ENCODE measurements at places on chromosomes 5 and 9. TPM values are rescaled to one million over a fixed set of nuclear protein-coding genes. Genes with fewer than 3 reads are reported as not detected.

Gene SPATA31E1
- total RNA-seq: not detected

Gene FABP6
- not detected for total RNA-seq

Gene IGFBPL1
- not detected for total RNA-seq

DNA sequence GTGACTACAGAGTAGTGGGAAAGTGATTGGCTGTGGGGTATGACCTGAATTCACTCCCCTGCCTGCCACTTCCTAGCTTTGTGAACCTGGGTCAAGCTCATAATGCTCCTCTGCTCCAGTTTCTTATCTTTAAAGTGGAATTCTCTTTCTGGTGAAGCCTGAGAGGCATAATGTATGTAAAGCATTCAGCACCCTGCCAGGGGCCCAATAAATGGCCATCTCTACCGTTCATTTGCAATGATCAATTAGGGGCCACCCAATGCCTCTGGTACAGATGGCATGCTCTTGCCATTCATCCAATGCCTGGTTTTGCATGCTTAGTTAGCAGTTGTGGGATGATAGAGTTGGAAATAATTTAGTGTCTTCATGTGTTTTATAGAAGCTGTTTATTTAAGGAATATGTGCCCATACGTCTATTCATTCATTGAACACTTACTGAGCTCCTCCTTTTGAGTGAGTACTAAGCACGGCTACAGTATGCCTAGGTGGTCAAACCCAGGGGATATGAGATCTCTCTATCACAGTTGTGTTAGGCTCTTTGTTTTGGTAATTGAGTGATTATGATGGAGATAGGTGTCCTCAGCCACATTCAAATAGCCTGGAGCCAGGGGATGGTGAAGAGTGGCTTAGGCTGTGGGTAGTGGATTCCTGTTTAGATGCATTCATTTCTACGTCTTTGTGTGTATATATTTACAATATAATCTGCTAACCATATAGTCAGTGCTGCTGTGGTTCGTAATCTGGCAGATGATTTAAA, 15.3 kb downstream of the ZNF462 start:
- no peak overlapping the region for H3K4me3 ChIP-seq
- DNase-seq: no peak
- no peaks in the 10 kb centered on the region for H3K4me1 ChIP-seq
- H3K27me3 ChIP-seq: no peaks in the 10 kb centered on the region
- no peaks in the 10 kb centered on the region for H3K36me3 ChIP-seq
- H3K27ac ChIP-seq: no peak overlapping the region

- H3K27me3 ChIP-seq: no peaks in the 10 kb centered on the region
- no peak overlapping the region for H3K4me3 ChIP-seq
- H3K27ac ChIP-seq: no peak overlapping the region
- no peaks in the 10 kb centered on the region for H3K4me1 ChIP-seq
- no peaks in the 10 kb centered on the region for H3K36me3 ChIP-seq
Measured at GRCh38 chr5:119049824-119050449, 20.9 kb upstream of the DMXL1 start.

DNA sequence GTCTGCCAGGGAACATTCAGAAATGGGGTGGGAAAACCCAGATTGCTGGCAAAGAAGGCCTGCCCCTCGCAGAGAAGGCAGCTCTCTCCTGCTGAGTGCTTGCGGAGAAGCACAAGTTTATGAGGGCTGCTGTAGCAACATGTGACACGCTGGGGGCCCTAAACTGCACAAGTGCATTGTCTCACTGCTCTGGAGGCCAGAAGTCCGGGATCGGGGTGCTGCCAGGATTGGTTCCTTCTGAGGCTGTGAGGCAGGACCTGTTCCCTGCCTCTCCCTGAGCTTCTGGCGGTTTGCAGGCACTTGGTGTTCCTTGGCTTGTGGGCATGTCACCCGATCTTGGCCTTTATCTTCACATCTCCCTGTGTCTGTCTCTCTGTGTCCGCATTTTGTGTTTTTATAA, 75.6 kb upstream of the NEURL1B start:
- no peaks in the 10 kb centered on the region for H3K36me3 ChIP-seq
- H3K4me1 ChIP-seq: no peaks in the 10 kb centered on the region
- no peak for DNase-seq
- H3K27ac ChIP-seq: no peak overlapping the region

- H3K27ac ChIP-seq: no peak overlapping the region
- H3K4me3 ChIP-seq: no peak overlapping the region
- no peak for DNase-seq
- peaks cover 16% of the 10 kb centered on the region for H3K27me3 ChIP-seq
Measured at GRCh38 chr5:171363846-171364245, 23.8 kb upstream of the NPM1 start.

GRCh38 chr5:131513780-131514179, 121.2 kb downstream of the RAPGEF6 start:
- H3K4me3 ChIP-seq: no peak overlapping the region
- H3K27me3 ChIP-seq: no peaks in the 10 kb centered on the region
- peaks cover 16% of the 10 kb centered on the region for H3K36me3 ChIP-seq
- H3K4me1 ChIP-seq: peaks cover 19% of the 10 kb centered on the region
- no peak for DNase-seq

DNA sequence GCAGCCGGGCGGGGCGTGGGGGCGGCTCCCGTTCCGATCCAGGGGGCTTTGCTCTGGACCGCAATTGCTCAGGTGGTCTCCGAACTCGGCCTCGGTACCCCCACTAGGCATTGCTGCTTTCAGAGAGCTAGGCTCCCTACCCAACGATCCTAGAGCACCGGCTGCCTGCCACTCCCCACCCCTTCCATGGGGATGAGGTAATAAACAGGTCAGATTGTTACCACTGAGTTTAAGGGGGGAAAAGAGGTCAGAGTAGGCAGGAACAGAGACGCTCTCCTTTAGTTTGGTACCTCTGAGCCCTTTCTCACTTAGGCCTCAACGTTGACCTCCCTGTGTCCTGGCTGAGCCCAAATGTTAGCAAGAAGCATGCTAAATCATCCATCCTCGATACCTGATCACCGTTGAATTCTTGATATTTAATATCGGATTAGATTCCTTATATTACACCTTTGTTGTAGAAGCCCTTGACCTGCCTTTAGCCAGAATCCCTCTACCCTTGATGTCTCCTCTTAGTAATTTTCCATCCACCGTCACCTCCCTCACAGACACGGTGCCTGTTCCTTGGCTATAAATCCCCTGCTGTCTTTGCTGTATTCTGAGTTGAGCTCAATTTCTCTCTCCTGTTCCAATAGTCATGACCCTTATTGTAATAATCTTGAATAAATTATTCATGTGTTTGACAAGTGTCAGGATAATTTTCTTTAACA, 588 bp upstream of the PLPP1 start:
- H3K4me1 ChIP-seq: peaks cover 20% of the 10 kb centered on the region
- peak overlapping the region; percentile 87 for H3K4me3 ChIP-seq
- DNase-seq: no peak
- H3K36me3 ChIP-seq: no peaks in the 10 kb centered on the region

DNA sequence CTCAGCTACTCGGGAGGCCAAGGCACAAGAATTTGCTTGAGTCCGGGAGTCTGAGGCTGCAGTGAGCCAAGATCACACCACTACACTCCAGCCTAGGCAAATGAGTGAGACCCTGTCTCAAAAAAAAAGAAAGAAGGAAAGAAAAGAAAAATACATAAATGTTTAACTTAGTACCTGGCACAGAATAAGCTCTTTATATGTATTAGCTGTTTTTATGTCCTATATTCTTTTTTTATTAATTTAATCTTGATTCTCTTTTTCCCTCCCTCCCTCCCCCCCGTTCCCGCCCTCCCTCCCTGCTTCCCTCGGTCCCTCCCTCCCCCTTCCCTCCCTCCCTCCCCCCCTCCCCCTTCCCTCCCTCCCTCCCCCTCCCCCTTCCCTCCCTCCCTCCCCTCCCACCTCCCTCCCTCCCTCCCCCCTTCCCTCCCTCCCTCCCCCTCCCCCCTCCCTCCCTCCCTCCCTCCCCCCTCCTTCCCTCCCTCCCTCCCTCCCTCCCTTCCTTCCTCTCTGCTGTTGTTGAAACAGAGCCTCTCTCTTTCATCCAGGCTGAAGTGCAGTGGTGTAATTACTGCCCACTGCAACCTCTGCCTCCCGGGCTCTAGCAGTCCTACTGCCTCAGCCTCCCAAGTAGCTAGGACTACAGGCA, 135.8 kb upstream of the GRHPR start:
- no peak overlapping the region for H3K4me3 ChIP-seq
- H3K4me1 ChIP-seq: no peaks in the 10 kb centered on the region
- no peak for DNase-seq
- H3K36me3 ChIP-seq: no peaks in the 10 kb centered on the region

DNA sequence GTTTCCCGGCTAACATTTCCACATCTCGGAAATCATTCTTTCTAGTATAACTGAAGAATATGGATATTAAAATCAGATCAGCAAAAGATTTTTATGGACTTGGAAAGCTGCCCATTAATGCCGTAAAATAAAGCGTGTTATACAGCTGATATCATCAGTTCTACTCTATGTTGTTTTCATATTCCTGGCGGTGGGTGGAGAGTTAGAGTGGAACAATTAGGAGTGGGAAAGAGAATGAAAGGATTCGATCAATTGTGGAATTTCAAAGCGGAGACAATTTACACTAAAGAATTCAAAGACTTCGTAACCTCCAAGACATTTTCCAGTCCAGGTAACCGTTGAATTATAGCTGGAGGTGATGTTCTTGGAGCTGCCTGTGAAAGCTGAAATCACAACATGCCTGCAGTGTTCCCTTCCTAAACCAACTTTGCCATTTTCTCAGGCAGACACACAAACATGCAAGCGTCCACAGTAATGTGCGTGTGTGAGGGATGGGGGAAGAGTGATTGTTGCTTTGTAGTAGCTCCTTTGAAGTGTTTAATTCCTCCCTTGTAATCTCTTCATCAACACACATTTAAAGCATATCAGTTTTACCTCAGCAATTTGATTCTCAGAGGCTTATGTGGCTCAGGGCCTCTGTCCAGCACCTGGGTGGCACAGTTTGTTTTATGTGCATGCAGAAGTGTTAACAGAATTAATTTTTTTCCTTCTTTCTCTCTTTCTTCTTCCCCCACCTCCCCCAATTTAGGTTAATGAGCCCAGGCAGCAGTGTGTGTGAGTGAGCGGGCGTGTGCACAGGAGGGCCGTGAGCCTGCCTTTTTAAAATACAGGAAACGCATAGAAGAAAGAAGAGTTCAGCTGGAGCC, 544.1 kb downstream of the RAB3C start:
- no peaks in the 10 kb centered on the region for H3K27me3 ChIP-seq
- H3K27ac ChIP-seq: peak overlapping the region; percentile 82
- peak; percentile 2 for DNase-seq
- H3K4me3 ChIP-seq: peak overlapping the region; percentile 31
- no peaks in the 10 kb centered on the region for H3K36me3 ChIP-seq

DNA sequence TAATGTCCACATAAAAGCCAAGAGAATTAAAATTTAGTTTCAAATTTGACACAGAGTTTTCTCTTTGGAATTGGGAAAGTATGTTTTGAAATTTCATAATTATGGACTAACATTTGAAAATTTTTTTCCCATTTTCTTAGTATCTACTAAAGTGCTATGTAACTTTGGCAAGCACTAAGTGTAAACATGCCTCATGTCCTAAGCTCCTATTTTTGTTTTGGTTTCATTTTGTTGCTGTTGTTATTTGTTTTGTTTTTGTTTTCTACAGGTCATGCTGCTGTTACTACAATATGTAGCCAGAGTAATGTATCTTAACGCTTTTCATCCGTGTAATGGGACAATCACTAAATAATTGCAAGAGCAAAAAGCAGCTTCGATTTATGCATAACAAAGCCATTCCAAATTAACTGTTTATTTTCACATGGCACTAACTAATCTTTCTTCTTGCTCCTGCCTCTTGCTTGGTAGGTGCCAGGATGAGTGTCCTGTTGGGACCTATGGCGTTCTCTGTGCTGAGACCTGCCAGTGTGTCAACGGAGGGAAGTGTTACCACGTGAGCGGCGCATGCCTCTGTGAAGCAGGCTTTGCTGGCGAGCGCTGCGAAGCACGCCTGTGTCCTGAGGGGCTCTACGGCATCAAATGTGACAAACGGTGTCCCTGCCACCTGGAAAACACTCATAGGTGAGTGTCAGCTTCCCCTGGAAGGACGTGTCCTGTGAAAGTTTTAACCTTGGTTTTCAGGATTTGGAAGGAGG, 107.3 kb upstream of the PRRC1 start:
- no peaks in the 10 kb centered on the region for H3K27me3 ChIP-seq
- no peaks in the 10 kb centered on the region for H3K4me1 ChIP-seq
- H3K4me3 ChIP-seq: no peak overlapping the region
